ENCODE measurements at places on chromosomes 12 and 14.

DNA sequence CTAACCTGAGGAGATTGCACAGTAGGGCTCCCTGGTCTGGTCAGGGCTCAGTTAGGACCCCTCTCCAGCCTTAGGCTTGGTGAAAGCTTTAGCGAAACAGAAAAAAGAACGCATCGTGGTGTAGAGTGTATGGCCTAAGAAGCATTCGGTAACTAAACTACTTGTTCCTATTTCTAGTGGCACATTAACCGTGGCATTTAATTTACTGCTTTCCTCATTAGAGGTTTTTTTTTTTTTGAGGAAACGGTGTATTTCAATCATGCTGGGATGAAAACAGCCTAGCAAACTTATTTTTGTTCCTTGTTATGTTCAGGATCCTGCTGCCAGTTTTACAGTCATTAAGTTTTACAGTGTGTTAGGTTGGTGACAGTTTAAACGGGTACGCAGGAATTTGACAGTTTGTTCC is 518 bp upstream of the OSBPL8 start:
- DNase-seq = no peak

DNA sequence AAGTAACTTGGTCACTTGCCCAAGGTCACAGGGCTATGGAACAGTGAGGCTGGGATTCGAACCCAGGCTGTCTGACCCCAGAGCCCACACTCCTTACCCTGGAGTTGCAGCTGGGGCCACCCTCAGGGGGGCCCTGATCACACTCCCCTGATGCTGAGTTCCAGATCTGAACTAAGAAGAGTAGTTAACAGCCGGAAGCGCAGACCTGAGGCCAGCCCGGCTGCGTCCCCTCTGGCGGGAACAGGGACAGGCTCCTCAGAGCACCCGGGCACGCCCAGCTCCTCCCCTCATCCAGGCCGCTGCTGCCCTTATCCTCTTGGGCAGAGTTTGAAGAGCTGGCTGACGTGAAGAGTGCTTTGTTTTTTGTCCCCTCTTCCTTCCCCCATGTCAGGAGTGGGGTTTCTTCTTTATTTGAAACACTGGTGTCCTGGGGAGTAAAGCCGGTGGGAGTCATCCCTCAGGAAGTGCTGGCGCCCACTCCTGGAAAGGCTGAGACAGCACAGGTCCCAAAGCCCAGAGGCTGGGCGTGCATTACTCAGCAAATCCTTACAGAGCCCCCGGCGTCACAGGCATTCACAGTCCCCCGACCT is 8.7 kb downstream of the PHB2 start:
- DNase-seq = peak; percentile 93

GRCh38 chr14:92737619-92738188 is 10.7 kb downstream of the LGMN start:
- no peak for DNase-seq

- no peak for DNase-seq
Observed at GRCh38 chr12:105983622-105984320, 155.0 kb downstream of the NUAK1 start.

Data from NCI-H2029 (cell line).